ENCODE measurements at places on chromosomes 7 and 10.

- DNase-seq, result no peak
Measured at GRCh38 chr10:33754052-33754451, 419.6 kb upstream of the NRP1 start.

DNA sequence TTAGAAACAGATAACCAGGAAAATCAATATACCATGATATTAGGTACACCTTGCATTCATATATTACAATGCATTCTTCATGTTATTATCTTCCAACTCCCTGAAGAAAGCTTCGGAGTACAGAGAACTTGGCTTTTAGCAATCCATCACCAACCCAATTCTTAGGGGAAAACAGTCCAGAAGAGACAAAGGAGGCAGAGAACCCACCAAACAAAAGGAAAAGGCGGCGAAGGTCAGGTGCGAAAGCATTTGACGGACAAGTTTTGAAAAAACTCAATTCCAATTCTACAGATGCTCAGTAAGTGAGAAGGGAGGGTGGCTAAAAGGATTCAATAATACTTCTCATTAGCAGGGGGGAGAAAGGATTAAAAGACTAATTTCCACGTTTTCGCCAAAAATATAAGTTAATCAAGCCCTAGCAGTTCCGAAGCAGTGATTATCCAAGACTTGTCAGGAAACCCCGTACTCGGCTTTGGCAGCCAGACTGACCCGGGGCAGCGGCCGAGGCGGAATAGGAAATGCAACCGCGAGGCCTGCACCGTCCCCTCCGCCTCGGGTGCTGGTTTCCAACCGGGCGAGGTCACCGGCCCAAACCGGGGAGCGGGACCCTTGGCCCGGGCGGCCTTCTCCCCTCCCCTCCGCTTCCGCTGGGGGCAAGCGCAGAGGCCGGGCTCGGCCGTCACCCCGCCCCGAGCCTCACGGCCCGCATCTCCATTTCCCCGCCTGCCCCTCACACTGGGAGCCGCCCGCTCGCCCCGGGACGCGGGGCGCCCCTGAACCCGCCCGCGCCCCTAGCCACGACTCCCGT lies 747 bp downstream of the GDI2 start:
- DNase-seq, result peak; percentile 43

GRCh38 chr7:110386006-110386405 lies 704.9 kb upstream of the LRRN3 start:
- no peak for DNase-seq

DNA sequence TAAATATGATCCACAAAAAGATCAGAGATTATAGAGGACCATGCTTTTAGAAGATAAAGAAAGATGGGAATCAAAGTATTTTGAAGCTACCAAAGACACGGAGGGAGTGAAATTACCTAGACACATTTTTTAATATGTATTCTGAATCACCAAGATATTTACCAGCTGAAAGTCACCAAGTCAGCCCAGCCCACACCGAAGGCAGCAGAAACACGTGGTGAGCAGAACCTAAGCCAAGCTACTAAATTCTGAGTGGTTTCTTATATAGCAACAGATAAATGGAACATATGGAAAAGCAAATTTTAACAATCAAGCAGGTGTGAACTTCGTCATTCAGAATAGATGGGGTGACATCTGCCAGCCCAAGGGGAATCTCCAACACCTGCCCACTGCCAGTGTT lies 134.7 kb upstream of the AKR1E2 start:
- no peak for DNase-seq

DNA sequence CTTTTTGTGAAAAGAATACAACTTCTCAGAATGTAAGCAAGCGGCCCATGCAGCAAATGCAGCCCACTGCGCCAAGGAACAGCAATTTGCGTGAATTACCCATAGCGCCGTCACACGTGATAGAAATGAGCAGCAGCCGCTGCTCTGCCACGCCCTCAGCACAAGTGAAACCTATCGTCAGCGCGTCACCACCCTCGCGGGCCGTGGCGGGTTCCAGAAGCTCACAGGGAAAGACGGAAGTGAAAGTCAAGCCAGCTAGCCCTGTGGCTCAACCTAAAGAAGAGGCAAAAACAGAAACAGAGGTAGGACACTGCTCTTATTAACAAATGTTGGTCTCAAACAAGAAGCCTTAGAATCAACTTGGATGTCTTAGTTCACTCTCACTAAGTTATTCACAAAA lies 70.5 kb downstream of the SHH start:
- no peak for DNase-seq

- DNase-seq, result no peak
Measured at GRCh38 chr7:85583131-85583953, 396.5 kb upstream of the SEMA3D start.

DNA sequence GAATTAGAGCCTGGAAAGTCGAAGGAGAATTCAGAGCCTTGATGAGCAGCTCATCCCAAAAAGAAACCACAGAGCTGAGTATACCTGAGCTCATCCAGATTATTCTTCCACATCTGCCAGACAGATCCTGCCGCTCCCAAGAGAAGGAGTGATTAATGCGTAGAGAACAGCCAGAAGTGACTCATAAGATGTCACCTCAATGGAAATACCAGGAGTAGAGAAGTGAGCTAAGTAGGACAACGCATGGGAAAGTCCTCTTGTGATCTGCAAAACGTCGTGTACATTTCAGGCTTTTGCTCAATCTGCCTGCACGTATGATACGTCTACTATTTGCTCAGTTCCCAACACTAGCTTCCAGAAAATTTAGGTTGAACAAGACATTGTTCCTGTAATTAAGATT lies 230.5 kb upstream of the AUTS2 start:
- DNase-seq, result no peak

- DNase-seq, result no peak
Measured at GRCh38 chr7:36147361-36147760, 5.7 kb upstream of the EEPD1 start.

GRCh38 chr7:143892527-143893300 lies 9.3 kb downstream of the TCAF1 start:
- no peak for DNase-seq

DNA sequence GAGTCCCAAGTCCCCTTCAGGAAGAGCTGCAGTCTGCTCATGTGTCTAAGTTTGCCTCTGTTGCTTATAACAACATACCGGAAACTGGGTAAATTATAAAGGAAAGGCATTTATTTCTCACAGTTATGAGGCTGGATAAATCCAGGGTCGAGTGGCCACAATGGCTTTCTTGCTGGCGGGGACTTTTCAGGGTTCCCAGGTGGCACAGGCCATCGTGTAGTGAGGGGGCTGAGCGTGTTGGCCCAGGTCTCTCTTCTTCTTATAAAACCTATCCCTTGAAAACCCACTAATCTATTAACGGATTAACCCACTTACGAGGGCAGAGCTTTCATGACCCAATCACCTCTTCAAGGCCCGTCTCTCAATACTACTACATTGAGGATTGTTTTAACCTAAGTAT lies 8.7 kb downstream of the VIPR2 start:
- DNase-seq, result no peak

GRCh38 chr7:156094350-156095146 lies 282.3 kb upstream of the SHH start:
- DNase-seq, result peak; percentile 73

DNA sequence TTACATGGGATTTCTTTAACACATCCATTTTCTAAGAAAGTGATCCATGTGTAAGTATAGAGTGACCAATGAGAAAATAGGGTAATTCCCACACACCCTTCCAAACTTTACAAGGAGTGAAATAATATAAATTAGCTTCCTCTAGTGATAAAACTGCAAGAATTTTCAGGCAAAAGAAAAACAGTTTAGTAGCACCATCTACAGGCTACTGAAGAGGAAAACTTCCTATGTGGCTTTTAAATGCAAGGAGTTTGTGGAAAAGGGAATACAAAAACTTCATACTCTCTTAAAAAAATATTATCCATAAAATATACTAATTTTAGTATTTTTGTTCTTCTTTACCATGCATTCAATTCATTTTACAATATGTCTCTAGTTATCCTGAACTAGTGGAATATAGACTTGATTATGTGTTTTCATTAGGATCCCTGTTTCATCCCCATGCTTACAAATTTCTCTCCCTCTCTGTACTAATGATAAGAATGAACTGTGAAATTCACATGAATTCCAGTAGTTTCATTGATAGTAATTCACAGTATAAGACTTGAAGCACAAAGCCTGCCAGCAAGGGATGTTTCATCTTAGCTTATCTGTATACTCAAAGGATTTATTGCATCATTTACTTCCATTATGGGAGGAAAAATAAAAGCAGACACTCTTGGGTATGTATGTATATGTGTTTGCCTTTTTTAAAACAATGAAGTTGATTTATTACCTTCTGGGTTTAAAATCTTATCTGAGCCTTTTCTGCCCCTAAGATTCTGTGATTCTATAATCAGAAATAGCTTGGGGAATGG lies 442.9 kb downstream of the AUTS2 start:
- DNase-seq, result no peak
